Activated T-cell treated with anti-CD3 and anti-CD28 coated beads, Interleukin-2, amount 50 U/mL, for 24 hours (primary cell): ENCODE measurements at places on chromosomes 1 and 21.

- DNase-seq, result no peak
Measured at GRCh38 chr1:6352138-6352563, 41.4 kb downstream of the ACOT7 start.

DNA sequence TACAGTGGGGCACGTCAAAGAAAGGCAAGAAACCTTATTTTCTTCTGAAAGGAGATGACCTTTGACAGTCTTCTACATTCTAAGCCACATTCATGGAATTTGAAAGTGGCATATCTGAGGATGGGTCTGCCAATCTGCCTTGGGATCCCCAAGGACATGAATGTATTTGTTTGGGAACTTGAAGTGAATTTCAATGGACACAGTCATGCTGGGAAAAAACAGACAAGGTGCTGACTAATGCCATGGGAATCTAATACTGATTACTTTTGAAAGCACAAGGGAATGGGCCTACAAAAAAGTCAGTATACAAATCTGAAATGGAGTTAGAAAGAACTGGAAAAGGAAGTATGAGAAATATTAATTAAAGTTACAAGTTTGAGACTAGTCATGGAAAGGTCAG lies 128.8 kb downstream of the KCNJ6 start:
- DNase-seq, result no peak

- no peak for DNase-seq
Measured at GRCh38 chr1:230507666-230508402, 81.7 kb upstream of the PGBD5 start.

DNA sequence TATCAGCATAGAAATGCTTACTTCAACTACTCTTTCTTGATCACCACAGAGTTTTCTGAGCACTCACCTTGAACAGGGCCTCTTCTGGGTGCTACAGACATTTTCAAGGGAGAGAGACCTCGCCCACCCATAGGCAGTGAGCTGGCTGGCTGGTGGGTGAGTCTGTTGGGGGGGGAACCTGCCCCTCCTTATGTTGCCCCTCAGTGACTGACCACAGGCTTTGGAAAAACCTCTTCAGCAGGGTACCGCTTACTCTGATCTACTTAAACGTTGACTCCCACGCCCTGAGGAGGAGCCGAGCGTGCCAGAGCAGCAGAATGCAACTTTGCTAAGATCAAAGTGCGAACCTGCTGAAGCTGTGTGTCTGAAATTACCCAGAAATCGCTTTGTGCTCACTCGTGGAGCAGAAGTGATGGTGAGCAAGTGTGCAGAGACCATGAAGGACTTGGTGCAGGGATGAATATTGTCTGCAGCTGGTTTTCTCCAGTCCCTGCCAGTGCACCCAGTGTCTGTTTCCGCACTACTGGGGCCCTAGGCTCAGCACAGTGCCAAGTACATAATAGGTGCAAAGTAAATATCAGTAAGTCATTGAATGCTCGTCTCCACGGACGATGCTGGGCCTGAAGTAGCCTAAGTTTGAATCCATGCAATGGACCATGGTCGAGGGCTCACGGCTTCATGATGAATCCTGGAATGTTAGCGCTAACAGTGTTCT lies 158.7 kb upstream of the IRF2BP2 start:
- DNase-seq, result peak; percentile 76

DNA sequence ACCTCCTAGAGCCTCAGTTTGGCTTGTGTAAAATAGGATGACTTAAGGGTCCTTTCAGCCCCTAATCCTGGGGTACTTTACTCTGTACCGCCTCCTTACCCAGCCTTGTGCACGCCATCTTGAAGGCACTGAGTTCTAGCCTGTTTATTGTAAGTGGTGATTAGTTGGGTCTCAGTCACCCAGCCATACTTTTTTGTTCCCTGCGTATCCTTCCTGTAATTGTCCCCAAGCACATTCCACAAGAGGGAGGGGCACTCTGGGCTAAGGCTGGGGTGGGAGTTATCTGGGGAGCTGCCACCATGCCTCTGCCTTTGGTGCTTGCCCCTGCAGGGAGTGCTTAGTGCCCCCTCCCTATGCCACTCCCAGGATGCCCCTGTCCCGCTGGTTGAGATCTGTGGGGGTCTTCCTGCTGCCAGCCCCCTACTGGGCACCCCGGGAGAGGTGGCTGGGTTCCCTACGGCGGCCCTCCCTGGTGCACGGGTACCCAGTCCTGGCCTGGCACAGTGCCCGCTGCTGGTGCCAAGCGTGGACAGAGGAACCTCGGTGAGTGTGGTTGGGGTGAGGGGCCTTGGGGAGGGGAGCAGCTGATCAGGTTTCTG lies 856 bp downstream of the FDPS start:
- peak; percentile 36 for DNase-seq

DNA sequence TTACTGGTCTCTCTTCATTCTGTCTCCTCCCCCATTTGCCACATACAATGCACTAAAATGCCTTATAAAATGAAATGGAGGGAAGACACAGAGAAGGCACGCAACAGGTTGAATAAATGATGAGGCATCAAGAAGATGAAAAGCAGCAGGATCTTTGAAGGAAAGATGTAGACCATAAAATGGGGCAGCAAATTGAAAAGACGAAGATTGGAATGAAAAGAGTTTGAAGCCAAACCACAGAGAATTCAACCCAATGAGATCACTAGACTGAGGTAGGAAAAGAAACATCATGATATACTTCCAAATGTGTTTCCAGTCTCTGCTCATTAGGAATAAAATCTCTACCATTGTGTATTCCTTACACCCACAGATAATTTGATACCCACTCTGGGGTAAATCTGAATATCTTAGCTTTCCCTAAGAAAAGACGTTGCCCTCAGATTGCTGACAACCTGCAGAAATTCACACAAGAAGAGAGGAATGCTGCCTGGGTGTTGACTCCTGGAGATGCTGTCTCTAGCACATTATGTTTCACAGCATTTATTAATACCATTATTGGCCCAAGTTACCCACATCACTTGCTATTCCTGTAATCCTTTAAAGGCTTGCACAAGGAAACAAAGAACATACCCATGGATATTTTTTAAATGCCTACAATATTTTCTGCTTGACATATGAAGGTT lies 230.9 kb downstream of the LTN1 start:
- no peak for DNase-seq

DNA sequence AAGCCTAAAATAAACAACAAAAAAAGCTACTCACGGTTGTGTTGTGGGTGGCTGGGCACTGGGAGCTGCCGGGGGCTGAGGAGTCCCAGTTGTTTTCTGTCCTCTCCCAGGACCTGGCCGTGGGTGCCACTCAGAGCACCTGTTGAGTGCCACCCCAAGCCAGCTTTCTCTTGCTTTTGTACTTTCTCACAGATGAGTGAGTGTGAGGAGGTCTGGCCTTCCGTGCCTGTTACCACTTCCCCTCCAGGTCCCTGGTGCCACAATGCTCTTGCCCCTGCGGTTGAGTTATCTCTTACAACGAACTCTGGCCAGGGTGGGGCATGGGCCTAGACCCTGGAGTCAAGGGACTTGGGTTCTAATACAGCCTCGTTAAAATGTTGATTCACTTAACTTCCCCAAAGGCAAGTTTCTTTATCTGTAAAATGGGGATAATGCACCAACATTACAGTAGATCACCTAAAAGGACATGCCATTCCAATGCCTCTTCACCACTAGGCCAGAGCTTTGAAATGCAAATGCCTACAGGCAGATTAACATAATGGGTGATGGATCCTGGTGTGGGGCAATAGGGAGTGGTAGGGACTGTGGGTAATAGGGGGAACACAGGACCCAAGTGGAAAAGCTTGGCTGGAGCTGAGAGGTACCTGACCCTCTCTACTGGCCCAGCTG lies at the start of gene CNR2:
Gene CNR2 (minus strand): TSS at position 151 of the 669 bp plus-strand sequence. CDS start 37,745 bp downstream, outside the sequence.
- DNase-seq, result no peak
